Right cardiac atrium (tissue), 5 donors: ENCODE measurements at places on chromosomes 1 and 21. TPM values are rescaled to one million over a fixed set of nuclear protein-coding genes. Genes with fewer than 3 reads are reported as not detected.

DNA sequence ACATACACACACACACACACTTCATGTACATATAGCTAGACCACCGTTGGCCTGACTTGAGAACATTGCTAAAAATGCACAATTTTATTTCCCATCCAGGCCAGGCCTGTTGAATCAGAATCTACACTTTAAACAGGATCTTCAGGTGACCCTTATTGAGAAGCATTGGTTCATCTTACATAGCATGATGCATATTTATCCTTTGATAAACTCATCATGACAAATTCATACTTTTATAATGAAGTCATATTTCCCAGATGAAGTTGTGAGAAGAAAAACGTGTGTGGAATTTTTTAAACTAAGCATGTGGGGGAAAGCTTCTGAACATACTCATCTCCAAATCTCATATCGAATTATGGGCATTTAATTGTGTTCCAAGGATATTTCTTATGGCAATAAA lies 877.7 kb downstream of the MRPL39 start:
- no peak for DNase-seq

- DNase-seq, result no peak
These were observed 168.7 kb downstream of the RUNX1 start for GRCh38 chr21:34880401-34880800.

CGN gene
- total RNA-seq, result 0.77 TPM

FAM110D gene
- total RNA-seq, result 2.4 TPM

GRCh38 chr1:47382399-47382983 lies 33.6 kb upstream of the FOXE3 start:
- DNase-seq, result no peak

GBP6 gene
- total RNA-seq, result 0.09 TPM

- no peak for DNase-seq
These were observed 15.0 kb upstream of the SARS1 start for GRCh38 chr1:109198745-109199144.

- peak; percentile 83 for DNase-seq
These were observed 86.6 kb upstream of the DPH5 start for GRCh38 chr1:101112051-101112780.

- peak; percentile 75 for DNase-seq
These were observed 41.7 kb upstream of the PTCH2 start for GRCh38 chr1:44884746-44885145.

DNA sequence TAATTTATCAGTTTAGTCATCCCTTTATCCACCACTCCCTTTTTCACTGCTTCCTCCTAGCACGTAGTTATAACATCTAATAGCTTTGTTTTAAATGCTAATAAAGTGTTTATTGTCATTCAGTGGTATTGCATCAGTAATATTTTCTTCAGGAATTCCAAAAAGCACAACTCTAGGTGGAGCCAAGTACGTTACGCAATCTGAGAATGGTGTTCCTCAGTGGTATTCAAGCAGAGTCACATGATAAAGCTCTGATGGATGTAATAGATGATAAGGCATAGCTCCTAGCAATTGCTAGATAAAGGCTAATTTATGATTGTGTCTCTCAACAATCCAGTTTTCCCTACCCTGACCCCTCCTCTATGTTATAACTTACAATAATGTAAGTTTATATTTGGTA lies 494.6 kb upstream of the ADGRL4 start:
- no peak for DNase-seq

OR2T2 gene
- not detected for total RNA-seq

PALMD gene
- total RNA-seq, result 79.6 TPM

GRCh38 chr1:200775850-200776249 lies 37.2 kb downstream of the CAMSAP2 start:
- DNase-seq, result no peak

PHC2 gene
- 105 TPM for total RNA-seq

LRRC38 gene
- total RNA-seq, result 0.23 TPM

DNA sequence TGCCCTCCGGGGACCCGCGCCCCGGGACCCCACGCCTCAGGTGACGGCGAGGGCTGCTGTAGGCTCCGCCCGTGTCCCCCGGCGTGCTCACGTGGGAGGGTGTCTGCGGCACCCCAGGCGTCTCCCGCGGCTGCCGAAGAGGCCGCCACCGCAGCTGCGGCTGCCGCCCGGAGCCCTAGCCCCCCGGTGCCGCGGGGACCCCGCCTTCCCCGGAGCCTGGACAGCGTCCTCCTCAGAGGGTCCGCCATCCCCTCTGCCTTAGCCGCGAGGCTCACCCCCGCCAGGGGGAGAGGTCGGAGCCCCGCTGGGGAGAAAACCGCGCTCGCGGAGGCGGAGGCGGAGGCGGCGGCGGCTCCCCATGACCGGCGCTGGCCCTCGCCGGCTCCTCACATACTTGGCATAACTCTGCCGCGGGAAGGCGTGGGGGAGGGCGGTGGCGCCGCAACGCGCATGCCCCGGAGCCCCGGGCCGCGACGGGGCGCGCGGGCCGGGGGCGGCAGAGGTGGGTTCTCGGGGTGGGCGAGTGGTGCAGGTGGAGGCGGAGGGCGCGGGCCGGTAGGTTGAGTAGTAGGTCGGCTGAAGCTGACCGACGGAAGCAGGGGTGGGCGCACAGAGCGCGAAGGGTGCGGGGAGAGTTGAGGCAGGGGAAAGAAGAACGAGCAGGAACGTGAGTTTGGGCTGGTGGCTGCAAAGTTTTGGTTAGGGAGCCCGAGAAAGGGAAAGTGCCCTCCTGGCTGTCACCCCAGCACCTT lies 700 bp upstream of the SYDE2 start:
- DNase-seq, result peak; percentile 75

GRCh38 chr21:31866077-31866511 lies 6.7 kb upstream of the HUNK start:
- peak; percentile 88 for DNase-seq

TMEM79 gene
- 1.8 TPM for total RNA-seq

DNA sequence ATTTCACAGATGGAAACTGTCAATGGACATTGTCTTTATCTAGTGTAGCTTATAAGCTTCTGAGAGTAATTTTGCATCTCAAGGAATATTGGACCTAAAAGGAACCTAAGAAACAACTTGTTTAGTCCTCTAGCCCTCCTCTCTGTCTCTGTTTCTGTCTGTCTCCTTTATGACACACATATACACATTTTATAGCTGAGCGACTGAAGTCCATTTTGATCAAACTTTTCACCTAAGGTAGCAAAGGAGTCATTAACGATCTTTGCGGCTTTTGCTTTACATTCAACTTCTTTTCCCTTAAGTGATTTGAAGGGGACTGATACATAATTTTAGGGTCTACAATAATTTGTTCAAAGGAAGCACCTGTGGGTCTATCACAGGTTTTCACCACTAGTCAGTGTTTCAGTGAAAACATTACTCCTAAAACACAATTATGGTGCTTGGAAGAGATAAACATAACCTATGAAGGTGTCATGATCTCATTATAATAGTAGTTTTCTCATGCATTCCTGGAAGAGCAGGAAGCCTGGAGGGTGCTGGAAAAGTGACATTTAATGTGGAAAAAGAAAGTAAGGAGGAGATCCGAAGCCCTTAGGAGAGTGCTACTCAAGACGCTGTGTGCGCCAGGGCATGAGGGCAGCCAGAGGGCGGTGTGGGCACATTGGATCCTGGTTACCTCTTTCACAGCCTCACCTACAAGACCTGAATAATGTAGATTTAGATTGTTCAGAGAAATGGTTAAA lies 248.6 kb downstream of the DNM3 start:
- DNase-seq, result peak; percentile 30

DNA sequence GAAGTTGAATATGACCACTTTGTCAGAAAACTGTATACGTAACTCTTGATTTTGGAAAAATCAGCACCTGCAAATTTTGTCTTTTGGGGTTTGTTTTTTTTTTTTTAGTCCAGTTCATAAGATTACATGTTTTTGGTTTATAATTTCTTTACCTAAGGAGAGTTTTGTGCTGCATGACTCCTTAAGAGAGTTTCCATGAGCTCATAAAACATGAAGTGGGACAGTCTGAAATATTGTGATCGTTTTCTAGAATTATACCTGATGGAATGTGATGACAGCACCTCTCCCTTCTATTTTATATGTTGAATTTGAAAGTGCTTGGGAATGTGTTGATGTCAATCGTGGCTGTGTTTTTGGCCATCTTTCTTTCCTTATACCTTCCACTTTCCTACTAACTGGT lies 158.5 kb downstream of the NFIA start:
- no peak for DNase-seq

SELENBP1 gene
- total RNA-seq, result 65.9 TPM

GRCh38 chr1:171014880-171015279 lies 75.8 kb upstream of the FMO3 start:
- DNase-seq, result no peak
